ENCODE measurements at places on chromosomes 16 and 17. TPM values are rescaled to one million over a fixed set of nuclear protein-coding genes. Genes with fewer than 3 reads are reported as not detected.
A peak's percentile ranks its signal among the peaks of the same experiment; 100 is the strongest.

Gene LGALS9B
- polyA plus RNA-seq: not detected

Gene PAQR4
- 9.5 TPM for polyA plus RNA-seq

Gene MT1F
- 53.1 TPM for polyA plus RNA-seq

GRCh38 chr17:13055131-13055530 lies 37.3 kb upstream of the ELAC2 start:
- DNase-seq: no peak

Gene TPPP3
- 52.6 TPM for polyA plus RNA-seq

- DNase-seq: no peak
Observed at GRCh38 chr17:77951123-77951522, 7.4 kb upstream of the TNRC6C start.

GRCh38 chr17:8628609-8629169 lies 1.8 kb downstream of the MYH10 start:
- DNase-seq: peak; percentile 6

GRCh38 chr17:39814497-39814896 lies 49.6 kb downstream of the IKZF3 start:
- no peak for DNase-seq

GRCh38 chr16:50265260-50265659 lies 1.1 kb upstream of the ADCY7 start:
- DNase-seq: no peak

GRCh38 chr17:77423589-77424451 lies 283.1 kb downstream of the SEC14L1 start:
- DNase-seq: no peak

Gene ASGR2
- polyA plus RNA-seq: 2.0 TPM
